CD4-positive, alpha-beta T cell treated with Interleukin-15 for 4 hours (primary cell): ENCODE measurements at places on chromosomes 2 and 18.

DNA sequence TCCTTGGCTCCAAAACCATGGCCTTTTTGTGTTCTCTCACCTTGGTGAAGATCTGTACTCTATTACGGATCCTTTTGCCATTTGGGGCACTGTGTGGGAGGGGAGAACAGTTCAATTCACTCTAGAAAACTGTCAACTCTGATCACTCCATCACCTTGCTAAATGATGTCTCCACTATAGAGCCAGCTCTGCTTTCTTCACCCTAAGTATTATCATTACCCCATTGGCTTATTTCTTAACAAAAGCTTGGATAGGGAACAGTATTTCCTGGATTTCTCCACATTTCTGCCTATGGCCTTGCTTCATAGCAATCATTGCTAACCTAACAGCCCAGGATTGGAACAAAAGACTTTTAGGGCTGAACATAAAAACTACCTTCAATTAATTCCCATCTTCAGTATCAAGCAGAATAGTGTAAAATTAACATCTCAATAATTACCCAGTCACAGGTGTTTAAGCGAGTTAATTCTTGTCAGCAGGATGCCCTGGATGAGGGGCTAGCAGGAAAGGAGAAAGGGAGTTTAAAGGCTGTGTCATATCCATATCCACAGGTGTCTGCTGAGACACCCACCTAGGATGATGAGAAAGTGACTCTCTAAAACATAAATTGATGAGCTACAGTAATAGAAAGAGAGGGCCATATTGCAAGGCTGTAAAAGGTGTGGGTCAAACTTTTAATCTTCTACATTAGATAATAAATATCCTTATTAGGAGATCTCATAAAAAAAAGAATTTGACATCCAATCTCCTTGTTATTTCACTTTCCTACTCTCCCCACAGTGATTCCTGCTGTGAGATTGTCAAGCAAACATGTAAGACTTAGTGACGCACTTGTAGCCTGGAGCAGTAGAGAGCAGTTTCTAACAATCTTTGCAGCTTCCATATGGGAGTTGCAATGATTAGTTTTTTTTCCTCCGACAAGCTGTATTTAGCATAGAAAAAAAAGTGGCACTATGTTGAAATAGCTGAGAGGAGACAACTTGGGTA, 589.5 kb upstream of the NXPH2 start:
- DNase-seq = no peak

DNA sequence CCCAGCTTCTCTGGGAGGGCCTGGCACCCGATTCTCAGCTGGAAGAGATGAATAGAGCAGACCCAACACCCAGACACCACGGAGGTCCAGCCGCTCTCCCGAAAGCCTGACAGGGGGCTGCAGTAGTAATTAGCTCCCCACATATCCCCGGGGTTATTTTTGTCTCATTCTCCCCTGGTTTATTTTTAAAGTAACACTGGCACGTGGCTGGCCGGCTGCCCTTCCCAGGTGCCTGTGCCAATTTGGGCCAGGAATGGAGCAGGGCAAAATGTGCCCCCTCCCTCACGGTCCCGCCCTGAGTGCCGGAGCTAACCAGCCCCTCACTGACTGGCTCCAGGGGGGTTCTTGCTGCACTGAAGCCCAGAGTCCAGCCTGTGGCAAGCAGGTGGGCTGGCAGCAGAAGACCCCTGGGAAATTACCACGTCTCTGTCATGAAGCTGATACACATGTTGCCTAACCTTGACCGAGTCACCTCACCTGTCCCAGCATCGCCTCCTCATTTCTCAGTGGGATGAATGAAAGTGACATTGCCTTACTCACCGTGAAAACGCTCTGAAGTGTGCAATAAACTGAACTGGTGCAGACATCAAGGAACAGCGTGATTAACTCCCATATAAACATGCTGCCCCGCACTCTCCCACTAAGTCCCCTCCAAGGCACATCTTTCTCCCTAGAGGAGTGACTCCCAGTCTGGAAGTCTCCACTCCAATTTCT, 18.4 kb downstream of the KCNK3 start:
- DNase-seq = no peak

DNA sequence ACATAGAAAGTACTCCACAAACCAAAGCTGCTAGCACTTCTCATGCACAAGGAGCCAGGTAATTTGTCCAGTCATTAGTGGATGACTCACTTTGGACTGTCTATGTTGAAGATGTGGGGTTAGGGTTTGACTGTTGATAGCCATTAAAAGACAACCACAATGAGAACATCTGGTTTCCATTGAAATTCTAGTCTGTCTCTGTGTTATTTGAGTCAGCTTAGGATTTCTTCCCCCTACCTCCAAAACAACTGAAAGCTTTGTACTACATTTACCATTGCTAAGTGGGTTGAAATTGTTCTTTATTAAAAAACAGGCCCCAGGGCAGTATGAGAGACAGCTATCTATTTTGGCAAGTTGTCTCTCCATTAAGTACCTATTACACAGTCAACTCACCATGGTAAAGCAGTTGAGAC, 50.2 kb upstream of the ANKRD44 start:
- DNase-seq = no peak

DNA sequence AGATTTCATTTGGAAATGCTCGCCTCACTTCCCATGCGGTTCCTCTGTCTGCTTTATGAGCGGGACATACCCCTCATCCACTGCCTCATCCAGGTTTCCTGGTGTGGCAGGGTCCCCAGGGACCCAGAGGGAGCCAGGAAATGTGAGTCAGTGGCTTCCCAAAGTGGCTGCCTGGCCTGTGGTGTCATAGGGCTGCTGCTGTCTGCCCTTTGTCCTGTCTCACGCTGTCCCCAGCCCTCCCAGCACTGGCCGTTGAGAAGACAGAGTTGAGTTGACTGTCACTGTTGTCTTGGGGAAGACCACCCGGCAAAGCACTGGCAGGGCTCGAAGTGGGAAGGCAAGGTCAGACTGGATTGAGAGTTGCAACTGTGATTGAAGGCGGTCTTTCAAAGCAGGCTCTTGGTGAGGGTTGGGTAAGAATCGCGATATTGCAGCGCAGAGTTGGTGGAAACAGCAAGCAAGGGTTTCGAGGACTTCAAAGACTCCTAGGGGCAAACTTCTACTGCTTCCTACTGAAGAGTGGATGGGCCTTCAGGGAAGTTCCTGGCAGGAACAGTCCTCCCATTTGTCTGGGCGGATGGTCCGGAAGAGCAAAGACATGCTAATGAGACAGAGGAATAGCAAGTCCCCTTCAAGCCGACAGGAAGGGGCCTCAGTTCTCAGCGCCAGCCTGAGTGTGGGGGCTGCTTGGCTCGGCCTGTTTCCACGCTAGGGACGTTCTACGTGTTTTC, 33.9 kb downstream of the RAB31 start:
- DNase-seq = no peak

DNA sequence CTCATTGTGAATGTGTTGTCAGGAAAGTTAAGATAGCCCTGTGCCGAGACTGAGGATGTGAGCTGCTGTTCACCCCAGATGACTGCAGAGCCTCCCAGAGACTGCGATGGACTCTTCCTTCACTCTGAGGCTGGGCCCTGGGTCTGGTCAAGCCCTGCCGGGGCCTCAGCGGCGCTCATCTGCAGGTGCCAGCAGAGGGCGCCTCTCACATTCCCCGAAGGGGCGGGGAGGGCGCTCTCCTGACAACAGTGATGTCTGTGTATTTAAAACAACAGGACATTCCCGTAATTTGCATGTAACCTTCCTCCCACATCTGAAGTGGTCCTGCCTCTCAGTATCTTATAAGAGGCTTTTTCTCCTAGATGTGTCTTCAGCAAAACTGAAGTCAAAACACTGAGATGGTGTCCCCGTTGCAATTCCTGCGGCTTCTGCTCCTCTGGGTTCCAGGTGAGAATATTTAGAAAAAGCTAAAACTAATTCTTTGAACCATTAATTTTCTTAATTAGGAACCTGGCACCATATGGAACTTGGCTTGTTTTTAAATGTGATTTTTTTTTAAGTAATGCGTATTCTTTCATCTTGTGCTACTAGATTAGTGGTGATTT, 1377.9 kb downstream of the RPIA start:
- no peak for DNase-seq

DNA sequence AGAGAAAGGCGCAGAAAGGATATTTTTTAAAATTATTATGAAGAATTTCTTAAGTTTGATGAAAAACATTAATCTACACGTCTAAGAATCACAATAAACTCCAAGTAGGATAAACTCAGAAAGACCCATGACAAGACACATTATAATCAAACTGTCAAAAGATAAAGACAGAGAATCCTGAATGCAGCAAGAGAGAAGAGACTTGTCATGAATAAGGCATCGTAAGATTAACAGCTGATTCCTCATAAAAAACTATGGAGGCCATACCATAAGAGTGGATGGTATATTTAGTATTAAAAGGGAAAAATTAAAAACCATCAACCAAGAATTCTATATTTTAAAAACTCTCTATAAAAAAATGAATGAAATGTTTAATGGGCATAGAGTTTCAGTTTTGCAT, 39.1 kb downstream of the SRBD1 start:
- DNase-seq = no peak

GRCh38 chr2:182081602-182082260, 96.1 kb downstream of the PPP1R1C start:
- DNase-seq = no peak

DNA sequence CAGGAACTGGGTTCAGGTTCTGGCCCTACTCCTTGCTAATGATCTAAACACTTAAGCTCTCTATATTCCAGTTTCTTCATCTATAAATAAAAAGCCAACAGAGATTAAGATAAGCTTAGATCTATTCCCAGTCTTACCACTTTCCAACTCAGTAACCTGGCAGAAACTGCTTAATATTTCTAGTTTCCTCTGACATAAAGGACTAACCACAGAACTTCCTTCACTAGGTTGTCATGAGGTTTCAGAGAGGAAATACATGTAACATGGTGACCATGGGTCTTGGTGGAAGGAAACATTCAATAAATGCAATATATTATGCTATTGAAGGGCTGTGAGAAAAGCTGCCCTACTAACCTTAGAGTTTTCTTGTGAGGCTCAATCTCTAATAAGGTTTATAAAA, 114.4 kb upstream of the PDE1A start:
- no peak for DNase-seq

DNA sequence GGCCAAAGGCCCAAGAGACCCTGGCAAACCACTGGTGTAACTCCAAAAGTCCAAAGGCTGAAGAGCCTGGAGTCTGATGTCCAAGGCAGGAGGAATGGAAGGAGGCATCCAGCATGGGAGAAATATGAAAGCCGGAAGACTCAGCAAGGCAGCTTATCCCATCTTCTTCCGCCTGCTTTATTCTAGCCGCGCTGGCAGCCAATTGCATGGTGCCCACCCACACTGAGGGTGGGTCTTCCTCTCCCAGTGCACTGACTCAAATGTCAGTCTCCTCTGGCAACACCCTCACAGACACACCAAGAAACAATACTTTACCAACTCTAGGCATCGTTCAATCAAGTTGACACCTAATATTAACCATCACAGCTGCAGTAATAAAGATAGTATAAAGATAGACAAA, 34.1 kb downstream of the MAPK4 start:
- DNase-seq = no peak

GRCh38 chr2:99948010-99948409, 194.4 kb downstream of the AFF3 start:
- DNase-seq = no peak

DNA sequence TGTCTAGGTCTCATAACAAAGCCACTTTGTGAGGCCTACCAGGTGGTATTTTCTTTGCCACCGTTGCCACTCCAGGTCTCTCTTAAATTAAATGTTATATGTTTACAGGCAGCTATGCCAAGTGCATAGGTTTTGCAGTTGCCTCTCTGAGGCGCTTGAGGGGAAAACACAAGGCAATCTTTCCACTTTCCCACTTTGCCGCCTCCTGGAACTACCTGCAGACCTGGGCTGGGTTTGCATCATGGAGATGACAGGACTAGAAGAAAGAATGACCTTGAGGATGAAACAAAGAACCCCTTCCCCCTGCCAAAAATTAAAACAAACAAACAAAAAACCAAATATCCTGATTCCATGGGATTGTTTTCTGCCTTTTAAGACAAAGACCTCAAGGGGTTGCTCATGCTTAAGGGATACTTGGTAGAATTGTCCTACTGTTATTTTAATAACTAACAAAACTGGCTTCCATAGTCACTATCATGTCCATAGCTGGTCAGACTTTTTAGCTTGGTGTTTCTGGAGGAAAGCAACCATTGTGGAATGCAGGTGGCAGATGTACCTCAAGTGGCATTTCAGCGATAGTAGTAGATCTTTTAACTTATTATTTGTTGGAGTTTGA, 159.9 kb downstream of the PRPF40A start:
- DNase-seq = no peak

GRCh38 chr2:144094408-144095151, 425.3 kb downstream of the ZEB2 start:
- no peak for DNase-seq

GRCh38 chr2:225414902-225415301, 15.4 kb downstream of the NYAP2 start:
- DNase-seq = no peak

- no peak for DNase-seq
These were observed 49.7 kb downstream of the SH3BP4 start for GRCh38 chr2:235001237-235002133.
